ENCODE measurements at places on chromosomes 5 and 9.

- peak; percentile 76 for DNase-seq
Measured at GRCh38 chr5:115459855-115460341, 84.7 kb downstream of the FEM1C start.

- no peak for DNase-seq
Measured at GRCh38 chr5:89441965-89442364, 559.0 kb upstream of the MEF2C start.

GRCh38 chr5:134920848-134921575, 16.1 kb downstream of the PCBD2 start:
- no peak for DNase-seq

DNA sequence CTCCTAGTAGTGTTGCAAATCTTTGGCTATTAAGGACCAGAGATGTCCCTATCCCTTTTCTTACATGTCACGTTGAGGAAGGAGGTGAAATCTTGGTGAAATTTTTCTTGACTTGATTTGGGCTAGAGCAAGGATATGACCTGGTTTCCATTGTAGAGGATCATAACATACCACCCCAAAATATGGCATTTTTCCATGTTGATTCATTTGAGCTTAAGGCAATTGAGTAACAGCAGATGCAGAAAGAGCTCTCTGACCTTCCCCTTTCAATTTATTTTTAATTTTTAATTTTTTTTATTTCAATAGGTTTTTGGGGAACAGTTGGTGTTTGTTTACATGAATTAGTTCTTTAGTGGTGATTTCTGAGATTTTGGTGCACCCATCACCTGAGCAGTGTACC, 61.2 kb upstream of the MAP1B start:
- DNase-seq, result no peak

DNA sequence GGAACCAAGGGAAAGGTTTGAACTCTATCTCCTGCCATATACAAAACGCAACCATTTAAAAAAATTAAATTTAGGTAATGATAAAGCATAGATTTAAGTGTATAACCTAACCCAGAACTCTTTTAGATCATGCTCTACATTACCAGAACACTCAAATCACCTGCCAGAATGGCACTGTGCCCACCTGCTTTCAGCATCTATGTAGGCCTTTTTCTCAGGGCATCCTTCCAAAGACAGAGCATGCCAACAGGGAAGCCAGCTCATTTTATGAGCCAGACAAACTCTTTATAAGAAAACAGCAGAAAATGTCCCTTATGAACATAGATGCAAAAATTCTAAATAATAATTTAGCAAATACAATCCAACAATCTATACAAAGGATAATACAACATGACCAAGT, 47.9 kb upstream of the SMAD5 start:
- DNase-seq, result no peak

- DNase-seq, result no peak
Measured at GRCh38 chr9:112111461-112111860, 63.6 kb downstream of the SUSD1 start.

- no peak for DNase-seq
Measured at GRCh38 chr9:71483436-71483835, 284.9 kb downstream of the CEMIP2 start.
